ENCODE measurements at places on chromosomes 12 and 14.
A peak's percentile ranks its signal among the peaks of the same experiment; 100 is the strongest.

- no peak for DNase-seq
Measured at GRCh38 chr12:126369487-126370463, 1304.5 kb downstream of the AACS start.

- DNase-seq: no peak
Measured at GRCh38 chr14:61622051-61622450, 73.3 kb upstream of the HIF1A start.

- no peak for DNase-seq
Measured at GRCh38 chr12:116160231-116160630, 117.3 kb downstream of the MED13L start.

DNA sequence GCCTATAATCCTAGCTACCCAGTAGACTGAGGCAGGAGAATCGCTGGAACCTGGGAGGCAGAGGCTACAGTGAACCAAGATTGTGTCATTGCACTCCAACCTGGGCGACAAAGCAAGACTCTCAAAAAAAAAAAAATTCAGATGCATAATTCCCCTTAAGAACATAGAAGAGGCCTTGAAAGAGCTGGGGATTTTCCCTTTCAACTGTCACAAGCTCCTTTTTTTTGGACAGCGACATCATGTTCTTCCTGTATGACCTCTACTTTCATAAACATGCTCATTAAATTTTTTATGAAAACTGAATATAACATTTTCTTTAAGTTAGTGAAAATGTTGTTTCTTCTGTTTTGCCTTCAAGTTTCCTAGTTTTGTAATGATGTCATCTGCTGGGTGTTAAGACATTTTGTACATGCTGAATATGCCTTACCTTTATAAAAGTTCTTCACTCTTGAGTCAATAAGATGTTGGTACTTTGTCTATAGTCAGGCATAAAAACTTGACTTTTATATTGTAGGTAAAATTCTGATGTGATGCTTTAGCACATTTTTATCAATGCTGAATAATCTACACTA is 76.0 kb downstream of the PTHLH start:
- DNase-seq: no peak

GRCh38 chr14:89485264-89485663 is 68.2 kb upstream of the FOXN3 start:
- DNase-seq: no peak

DNA sequence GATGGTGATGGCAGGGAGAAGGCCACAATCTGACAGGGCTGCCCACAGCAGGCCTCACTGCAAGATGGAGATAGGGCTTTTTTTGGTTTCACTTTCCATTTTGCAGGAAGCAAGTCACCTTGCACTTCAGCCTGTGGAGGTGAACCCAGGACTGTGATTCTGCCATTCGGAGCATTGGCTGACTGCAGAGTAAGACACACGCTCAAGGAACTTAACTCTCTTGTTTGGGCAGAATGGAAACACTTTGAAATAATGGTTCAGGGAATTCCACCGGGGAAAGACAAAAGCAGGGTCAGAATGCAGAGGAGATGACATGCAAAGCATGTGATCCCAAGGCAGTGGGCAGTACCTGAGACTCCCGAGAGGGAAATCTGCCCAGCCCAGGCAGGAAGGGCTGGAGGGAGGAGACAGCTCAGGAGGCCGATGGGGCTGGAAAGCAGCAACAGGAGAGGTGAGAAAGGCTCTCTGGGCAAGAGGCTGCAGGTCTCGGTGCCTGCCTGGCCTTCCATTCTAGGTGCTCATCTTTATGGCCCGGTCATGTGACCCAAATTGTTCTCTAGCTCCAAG is 58.7 kb upstream of the PRMT8 start:
- no peak for DNase-seq

GRCh38 chr14:104481323-104481722 is 98.2 kb upstream of the C14orf180 start:
- no peak for DNase-seq

GRCh38 chr12:12891080-12891880 is at the start of gene GPRC5A:
Gene GPRC5A, plus strand, starts transcription at chr12:12891562. Its CDS starts 16,688 bp downstream, at chr12:12908250.
- DNase-seq: no peak

- no peak for DNase-seq
Measured at GRCh38 chr12:41142376-41142775, 45.7 kb upstream of the PDZRN4 start.

GRCh38 chr14:56136571-56137452 is 18.6 kb downstream of the PELI2 start:
- no peak for DNase-seq

GRCh38 chr12:79086541-79087296 is 222.1 kb downstream of the SYT1 start:
- DNase-seq: no peak

DNA sequence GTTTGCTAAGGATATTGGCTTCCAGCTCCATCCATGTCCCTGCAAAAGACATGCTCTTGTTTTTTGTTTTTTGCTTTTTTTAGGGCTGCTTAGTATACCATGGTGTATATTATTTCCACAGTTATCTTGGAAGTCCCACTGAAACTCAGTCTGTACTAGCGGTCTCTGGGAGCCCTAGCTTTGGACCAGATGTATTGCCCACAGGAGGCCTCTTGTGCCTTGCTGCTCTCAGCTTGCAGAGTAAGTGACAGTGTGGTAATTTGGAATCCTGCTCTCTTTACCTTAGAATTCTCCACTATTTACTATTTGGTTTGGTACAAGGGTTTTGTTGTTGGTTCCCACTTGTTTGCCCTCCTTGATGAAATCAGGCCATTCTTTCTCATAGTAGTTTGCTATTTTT is 1022.9 kb downstream of the LRFN5 start:
- DNase-seq: no peak

- no peak for DNase-seq
Measured at GRCh38 chr14:100341301-100342031, 18.3 kb downstream of the SLC25A47 start.

- DNase-seq: no peak
Measured at GRCh38 chr14:56168007-56168616, 49.9 kb downstream of the PELI2 start.

DNA sequence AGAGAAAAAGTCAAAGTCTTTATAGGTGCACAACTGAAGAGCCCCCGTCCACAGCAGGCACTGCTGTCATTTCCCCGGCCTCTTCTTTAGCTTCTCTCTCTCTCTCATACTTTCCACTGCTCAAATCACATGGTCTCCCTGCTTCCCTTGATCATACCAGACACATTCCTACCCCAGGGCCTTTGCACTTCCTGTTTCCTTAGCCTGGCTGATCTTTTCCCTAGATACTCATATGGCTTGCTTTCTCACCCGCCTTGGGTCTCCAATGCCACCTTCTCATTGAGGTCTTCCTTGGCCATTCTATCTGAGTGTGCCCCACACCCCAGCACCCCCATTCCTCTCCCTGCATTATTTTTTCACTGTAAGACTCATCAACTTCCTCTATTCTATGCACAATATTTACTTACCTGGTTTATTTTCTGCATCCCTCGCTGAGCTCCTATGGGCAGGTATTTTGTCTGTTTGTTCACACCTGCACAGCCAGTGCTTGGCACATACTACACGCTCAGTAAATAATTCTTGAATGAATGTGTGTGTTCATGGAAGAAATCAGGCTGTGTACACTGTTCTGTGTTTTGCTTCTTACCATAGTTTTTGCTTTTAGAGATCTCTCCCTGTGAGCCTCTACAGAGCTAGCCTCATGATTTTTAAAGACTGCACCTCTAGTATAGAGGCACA is 31.9 kb downstream of the SERPINA1 start:
- no peak for DNase-seq

GRCh38 chr12:99810718-99811593 is 163.4 kb downstream of the GARIN6 start:
- DNase-seq: no peak

DNA sequence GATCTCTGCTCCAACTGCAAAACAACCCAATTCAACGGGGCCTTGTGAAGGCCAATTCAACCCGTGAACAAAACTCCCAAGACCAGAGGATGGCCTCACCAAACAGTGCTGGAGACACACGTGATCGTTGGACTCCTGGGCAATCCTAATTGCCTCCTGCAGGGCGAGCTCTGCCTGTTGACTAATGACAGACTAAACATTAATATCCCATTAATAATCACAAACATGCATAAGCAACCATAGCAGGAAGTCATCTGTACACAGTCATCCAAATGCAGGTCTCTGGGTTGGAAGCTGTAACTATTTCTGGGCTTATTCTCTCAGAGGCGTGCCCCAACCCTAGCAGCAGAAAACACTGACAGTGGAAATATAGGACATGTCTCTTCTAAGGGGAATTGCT is 21.0 kb downstream of the ANAPC5 start:
- DNase-seq: no peak

DNA sequence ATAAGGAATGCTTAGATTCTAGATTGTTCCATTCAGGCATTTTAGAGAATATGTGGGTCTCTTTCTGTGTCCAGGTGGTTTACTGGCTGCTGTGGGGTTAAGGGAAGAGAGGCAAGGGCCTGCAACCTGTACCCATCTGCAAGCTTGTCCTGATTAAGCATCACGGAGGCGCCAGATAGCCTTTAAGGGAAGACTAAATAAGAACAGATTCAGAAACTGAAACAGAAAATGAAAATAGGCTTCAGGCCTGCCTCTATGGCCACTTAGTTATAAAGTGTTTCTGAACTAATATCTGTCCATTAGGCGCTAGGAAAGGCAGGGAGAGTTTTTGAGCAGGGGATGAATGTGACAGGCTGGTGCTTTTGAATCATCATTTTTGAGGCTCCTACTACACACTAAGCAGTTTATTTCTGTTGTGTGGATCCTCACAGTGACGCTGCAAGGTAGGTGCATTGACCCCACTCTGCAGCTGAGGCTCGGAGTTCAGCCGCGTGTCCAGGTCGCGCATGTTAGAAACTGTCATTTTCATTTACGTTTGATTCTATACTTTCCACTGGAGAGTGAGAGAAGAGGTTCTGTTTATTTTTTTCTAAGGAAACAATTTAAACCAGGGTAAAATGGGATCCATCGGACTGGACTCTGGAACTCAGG is 47.4 kb downstream of the SLC6A12 start:
- no peak for DNase-seq

GRCh38 chr12:10567813-10568212 is 45.6 kb downstream of the MAGOHB start:
- no peak for DNase-seq

- no peak for DNase-seq
Measured at GRCh38 chr14:73878436-73878835, 8.2 kb upstream of the ZNF410 start.

DNA sequence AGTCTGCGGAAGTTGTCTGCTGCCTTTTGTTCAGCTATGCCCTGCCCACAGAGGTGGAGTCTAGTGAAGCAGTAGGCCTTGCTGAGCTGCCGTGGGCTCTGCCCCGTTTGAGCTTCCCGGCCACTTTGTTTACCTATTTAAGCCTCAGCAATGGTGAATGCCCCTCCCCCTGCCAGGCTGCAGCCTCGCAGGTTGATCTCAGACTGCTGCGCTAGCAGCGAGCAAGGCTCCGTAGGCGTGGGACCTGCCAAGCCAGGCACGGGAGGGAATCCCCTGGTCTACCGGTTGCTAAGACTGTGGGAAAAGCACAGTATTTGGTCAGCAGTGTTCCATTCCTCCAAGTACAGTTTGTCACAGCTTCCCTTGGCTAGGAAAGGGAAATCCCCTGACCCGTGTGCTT is 143.6 kb downstream of the DYRK2 start:
- DNase-seq: no peak

DNA sequence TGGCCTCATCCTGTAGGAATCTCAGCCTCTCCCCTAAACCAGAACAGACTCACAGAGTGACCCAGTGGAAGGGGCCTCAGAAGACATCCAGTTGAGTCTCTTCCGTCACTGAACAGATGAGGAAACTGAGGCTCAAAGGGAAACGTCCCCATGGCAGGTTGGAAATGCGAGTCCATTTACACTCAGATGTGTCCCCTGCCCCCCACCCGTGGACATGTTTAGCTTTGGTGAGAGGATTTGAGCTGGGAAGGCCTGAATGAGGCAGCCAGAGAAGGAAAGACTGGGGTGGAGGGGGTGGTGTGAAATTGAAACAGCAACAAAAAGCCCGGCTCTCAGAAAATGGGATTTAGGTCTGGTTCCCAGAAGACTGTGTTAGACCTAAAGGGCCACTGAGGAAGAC is 1.7 kb downstream of the FAIM2 start:
- no peak for DNase-seq

DNA sequence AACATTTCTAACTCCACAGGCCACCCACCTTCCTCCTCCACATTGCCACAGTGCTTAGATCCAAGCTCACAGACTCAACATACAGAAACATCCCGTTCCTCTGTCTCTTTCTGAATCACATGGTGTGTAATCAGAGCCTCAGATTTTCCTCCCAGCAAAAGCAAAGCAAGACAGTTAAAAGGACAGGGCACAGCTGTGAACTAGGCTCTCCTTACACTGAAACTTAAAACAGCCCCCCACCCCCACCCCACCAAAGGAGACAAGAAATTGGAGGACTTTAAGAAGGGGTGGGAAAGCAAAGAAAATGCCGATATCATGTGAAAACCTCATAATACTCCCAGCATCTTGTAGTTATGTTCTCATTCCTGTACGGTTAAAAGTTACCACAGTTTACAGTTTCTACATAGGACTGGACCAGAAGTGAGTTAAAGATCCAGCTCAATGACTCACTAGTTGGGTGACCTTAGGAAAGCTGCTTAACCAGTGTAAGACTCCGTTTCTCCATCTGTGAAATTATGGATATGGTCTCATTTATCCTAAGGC is 4.8 kb downstream of the YBX3 start:
- DNase-seq: no peak

DNA sequence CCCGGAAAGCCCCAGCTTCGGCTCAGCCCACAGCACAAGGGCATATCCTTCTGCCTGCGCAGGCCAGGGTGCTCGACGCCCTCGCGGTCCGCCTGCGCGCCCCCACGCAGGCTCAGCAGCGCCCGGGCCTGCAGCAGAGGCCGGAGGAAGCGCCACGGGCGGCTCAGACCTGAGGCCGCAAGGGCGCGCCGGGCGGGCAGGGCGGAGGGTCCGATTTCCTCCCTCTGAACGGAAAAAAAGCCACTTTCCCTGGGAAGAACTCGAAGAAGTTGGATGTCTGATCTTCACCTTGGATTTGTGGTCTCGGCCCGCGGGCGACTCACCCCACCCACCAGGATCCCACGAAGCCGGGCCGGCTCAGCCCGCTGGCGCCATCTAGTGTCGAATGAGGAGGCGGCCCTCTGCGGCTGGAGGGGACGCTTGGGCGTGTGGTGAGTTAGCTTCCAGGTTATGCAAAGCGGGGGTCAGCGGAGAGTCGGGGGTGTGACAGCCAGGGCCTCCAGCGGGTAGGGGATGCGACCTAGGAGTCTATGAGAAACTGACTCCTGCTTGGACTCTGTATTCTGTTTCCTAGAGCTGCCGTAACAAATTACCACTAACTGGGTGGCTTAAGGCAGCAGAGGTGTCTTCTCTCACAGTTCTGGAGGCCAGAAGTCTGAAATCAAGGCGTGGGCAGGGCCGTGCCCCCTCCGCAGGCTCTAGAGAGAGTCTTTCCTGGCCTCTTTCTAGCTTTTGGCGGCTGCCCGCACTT is 40.0 kb upstream of the SRSF5 start:
- DNase-seq: peak; percentile 85

- DNase-seq: no peak
Measured at GRCh38 chr12:124557518-124558223, 9.7 kb downstream of the NCOR2 start.
